IMR-90 (cell line): ENCODE measurements at places on chromosomes 2 and 18.

- DNase-seq = peak; percentile 45
Observed at GRCh38 chr2:186590759-186591505, 1.1 kb downstream of the ITGAV start.

- DNase-seq = no peak
Observed at GRCh38 chr2:191173206-191173605, 22.4 kb upstream of the STAT4 start.

DNA sequence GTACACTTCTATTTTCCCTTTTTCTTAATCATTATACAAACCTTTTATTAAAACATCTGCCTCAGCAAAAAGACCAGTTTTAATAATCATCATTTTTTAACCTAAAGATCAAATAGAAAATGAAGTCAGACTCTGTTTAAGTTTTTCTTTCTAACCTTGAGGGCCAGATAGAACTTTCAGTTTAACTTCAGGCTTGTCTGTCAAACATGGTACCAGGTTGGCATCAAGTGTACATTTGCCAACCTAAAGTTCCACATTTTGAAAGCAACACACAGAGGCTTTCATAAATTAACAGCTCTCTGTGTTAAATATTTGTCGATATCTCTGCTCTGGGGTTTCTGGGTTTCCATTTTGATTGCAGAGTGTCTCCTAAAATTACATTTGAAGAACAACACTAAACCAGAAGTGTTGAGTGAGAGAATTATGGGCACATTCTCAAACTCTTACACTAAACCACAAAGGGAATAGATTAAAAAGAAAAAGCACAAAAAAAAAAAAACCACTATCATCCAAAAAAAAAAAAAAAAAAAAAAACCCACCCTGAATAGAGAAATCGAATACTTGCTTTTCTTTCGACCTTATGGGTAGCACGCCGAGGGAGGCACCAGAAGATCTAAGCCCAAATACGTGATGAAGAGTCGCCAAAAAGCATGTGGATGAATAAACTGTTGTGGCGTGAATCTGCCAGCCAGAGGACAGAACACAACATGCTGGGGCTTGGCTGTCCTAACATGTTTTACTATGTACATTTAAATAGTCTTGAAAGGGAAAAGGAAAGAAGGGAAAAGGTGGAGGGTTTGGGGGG is 166.2 kb downstream of the TCF4 start:
- no peak for DNase-seq

GRCh38 chr18:25058521-25058920 is 293.4 kb downstream of the ZNF521 start:
- no peak for DNase-seq

DNA sequence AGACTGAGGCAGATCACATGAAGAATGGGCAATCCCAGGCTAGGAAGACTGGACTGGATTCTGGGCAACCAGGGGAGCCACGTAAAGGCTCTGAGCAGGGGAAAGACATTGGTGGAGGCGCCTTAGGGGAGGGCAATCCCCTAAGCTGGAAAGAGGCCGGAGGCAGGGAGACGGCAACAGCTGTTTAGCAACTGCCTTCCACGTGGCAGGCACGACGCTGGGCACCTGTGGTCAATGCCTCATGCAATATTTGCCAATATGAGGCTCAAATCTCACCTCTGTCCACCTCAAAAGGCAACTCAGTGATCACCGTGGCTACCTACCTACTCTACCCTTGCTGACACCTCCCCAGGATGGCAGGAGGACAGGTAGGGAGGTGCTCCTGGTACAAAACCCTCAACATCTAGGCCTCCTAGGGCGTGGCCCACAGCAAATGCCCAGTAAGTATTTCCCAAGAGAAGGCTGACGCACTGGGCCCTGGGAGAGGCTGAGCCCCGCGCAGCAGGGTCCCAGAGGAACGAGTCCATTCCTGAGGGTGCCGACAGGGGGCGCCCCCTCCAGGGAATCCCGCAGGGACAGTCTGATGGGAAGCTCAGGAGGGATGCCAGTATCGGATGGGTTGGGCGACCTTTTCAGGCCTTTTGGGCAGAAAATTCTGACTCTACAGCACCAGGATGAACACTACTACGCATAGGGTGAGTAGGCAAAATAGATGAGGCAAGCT is 8.9 kb downstream of the BOLA3 start:
- DNase-seq = no peak

DNA sequence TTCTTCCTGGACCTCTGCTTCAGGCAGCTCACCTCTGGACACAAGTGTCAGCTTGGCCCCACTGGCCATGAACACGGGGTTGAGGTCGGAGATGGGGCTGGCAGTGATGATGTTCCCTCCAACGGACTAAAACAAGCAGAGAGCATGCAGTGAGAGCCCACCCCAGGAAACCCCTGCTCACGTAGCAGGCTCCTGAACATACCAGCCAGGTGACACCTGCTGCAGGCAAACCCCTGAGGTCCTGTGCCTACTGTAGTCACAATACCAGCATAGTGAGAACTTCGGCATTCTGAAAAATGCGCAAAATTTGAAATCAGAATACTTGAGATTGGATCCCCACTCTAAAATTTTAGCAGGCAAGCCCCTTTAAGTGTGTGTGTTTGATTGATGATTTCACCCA is 32.9 kb downstream of the XDH start:
- no peak for DNase-seq

DNA sequence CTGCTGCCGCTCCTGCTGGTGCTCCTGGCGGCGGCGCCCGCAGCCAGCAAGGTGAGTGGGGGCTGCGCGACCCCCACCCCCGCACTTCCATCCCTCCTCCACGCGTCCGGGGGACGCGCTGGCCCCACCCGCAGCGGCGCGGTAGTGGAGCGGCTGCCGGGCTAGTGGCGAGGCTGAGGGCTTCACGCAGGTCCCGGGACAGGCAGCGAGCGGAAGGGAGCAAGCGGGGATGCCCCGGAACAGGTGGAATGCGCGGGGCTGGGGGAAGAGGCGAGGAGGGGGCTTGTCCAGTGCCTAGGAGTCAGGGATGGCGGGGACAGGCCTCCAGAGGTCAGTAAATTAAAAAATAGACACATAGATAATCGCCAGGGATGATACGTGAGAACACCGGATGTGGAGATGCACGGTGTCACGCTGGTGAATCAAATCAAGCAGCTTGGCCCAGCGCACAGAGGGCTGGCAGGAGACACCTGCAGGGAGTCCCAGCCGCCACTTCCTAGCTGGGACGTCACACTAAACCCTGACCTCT is 403 bp downstream of the COL4A3 start:
- no peak for DNase-seq

DNA sequence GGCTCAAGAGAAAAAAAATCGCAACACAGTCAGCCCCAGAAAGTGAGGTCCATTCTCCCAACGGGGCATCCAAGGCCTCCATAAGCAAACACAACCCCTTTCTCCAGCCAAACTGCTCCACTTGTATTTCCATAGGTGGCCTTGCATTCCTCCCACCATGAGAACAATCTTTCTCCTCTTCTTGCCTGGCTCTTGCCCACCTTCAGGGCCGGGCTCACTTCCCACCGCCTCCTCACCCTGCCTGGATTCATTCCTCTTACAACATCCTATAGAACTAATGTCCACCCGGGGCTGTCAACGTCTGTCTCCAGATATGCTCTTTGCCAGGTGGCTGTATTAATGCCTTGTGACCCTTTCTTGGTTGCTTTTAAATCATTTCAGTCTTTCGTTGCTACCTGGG is 124.5 kb downstream of the SMAD7 start:
- no peak for DNase-seq

DNA sequence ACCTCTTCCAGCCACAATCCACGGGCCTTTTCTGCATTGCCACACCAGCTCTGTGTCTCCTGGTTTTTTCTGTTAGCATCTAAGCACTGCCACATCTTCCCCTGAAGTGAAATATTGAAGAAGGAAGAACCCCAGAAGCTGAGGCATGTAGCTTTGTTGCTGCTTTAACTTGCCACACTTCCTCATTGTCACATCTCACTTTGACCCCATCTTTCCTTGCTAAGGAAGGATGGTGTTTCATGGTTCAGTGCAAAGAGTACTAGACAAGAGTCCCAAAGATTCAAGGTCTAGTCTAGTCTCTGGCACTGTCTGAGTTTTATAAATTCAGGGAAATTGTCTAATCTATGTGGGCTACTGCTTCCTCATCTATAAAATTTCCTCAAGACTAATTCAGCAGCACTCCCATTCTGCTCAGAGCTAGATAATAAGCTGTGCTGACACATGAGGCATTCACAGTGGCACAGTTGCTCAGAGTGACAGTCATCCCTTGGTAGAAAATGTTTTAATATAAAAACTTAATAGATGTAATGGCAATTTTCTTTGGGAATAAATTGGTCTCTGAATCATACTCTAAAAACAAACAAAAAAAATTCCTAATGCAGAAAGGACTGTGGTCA is 483.0 kb upstream of the ID2 start:
- DNase-seq = no peak

DNA sequence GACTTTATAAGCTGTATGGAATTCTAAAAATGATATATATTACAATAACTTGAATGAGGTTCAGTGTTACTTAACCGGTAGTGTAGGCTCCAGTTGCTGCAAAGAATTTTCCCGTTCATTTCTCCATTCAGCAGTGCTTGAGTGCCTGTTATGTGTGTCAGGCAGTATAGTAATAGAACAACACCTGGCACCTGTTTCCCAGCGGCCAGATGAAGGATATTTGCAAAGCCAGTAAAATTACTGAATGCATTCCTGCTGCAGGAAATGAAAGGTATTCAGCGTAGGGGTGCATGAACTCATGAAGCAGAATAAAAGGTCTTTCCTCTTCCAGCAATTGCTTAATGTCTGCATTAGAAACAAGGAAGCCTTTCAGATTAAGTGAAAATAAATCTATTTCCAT is 18.8 kb downstream of the YPEL5 start:
- DNase-seq = no peak

DNA sequence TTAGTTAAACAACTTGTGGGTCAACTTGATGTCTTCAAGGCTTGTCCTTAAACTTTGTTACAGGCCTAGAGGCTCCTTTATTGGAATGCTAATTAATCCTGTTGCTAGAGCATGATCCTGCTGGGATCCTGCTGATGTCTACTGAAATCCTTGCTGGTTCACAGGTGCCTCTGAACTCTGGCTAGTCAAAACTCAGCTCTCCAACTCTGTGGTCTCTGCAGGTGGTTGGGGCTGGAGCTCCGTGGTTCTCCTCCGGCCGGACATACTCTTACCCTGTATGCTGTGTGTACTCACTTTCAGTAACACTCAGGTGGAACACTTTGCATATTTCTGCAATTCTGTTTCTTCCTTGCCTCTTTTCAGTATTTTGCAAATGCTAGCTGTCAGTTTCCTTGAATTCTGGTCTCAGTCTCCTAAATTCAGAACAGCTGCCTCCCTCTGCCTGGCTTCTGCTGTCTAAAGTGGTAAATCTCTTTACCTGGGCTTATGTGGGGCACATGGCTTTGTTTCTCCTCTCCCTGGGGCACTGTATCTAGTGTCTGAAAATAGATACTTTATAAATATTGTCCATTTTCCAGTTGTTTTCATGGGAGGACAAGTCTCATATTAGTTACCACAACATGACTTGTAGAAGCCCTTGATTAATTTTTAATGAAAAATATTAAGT is 113.0 kb downstream of the ATP9B start:
- DNase-seq = no peak

DNA sequence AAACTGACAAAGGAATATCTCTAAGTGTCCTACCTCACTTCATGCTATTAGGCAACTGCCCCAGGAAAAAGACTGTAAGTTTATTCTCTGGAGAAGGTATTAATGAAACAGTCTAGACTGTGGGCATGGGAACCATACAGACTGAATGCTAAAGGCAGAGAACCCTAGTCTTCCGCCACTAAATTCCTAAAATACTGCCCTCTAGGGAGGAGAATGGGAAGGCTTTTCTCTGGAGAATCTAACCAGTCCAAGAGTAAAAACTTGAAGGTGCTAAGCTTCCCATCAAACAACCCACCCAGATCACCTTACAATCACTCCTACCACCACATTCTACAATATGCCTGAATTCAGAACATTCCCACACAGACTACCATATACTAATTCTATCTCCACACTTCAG is 3.4 kb downstream of the SRBD1 start:
- no peak for DNase-seq

DNA sequence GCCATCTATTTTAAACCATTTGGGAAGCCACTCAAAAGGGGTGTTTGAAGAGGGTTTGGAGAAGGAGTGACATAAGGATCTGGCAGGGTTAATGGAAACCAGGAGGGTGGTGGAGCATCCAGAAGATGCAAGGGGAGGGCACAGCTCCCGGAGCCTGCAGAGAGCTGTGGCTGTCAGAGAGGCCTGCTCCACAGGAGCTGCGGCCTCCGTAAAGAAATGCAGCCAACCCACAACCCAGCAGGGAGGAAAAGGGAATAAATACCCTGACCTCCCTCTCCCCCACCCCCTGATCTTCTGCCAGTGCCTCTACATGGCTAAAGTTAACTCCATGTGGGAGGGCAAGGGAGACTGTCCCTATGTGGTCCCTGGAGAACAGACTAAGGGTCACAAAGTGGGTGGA is 567.1 kb upstream of the POU3F3 start:
- DNase-seq = no peak

DNA sequence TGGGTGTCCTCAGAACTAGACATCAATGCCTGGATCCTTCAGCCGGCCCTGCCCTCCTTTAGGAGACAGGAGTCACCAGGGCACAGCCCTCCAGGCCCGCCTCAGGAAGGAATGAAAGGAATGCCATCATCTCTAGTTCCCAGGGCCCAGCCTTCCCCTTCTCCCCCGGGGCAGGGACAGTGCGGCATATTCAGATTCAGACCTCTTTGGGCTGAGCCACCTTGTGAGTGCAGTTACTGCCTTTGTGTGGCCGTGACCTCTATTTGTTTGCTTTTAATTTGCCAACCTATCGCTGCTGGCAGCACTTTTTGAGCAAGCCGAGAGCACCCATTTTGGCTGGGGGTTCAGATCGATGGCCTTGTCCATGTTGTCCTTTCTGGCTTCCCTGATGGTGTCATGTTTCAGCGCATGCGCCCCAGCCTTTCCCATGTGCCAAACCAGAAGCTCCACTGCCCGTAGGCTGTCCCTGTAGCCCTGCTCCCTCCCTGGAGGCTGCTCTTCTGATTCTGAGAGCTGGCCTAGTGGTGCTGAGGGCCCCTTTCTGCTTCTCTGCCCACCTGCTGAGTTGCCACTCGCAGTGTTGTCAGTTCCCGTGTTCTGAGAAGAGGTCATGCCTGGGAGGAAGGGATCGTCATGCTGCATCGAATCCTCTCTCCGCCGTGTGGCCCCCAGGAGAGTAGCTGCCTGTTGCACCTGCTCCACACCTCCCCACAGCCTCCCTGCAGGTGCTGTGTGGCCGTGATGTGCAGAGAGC is 10.9 kb downstream of the ANKRD23 start:
- DNase-seq = peak; percentile 64

GRCh38 chr2:30775833-30776232 is 31.4 kb downstream of the CAPN13 start:
- no peak for DNase-seq

DNA sequence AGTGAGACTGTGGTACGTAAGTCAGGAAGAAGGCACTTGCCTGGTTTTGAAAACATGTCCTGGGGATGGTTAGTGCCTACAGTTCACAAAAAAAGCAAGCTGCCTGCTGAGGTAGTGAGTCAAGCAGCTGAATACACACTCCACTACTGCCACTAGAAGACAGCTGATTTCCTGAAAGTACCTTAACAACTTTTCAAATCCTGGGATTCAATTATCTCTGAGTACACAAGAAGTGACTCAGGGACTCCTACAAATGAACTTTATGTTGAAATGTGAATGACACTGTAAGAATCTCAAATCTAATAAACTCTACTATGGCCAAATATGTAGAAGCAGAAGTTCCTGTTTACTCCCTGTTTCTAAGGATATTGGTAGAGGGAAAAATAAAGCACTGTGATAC is 58.0 kb upstream of the ARL5A start:
- no peak for DNase-seq
